GM23248 (cell line): ENCODE measurements at places on chromosomes 12 and 14.

- DNase-seq, result no peak
Observed at GRCh38 chr12:112167718-112168525, 42.6 kb downstream of the TRAFD1 start.

DNA sequence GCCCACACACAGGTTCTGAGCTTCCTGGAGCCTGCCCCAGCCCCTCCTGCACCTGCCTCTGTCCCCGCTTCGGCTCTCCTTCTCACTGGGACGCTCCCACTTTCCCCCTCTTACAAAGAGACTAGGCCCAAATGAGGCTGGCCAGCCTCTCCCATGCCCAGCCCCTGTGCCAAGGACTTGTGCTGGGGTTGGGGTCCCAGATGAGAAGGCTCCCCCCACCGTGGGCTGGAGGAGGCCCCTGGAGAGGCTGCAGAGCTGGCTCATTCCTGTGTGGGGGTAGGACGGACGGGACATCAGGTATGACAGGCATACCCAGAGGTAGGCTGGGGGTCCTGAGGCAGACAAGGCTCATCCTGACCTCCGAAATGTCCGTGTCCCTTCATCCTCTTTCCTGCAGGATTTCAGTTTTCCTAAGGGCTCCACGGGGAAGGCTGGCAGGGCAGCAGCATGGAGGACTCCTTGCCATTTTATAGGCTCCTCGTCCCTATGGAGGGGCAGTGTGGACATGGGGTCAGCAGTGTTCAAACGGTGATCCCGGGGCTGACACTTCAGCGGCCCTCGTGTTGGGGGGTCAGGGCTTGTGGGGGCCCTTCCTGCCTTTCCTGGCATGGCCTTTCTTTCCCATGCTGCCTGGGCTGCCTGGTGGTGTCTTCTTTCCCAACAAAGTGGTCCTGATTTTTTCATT, 49.1 kb upstream of the MEG3 start:
- DNase-seq, result no peak

GRCh38 chr14:94450722-94451090, 1.9 kb downstream of the SERPINA11 start:
- no peak for DNase-seq

GRCh38 chr14:89372512-89372883, 44.5 kb downstream of the FOXN3 start:
- DNase-seq, result no peak

DNA sequence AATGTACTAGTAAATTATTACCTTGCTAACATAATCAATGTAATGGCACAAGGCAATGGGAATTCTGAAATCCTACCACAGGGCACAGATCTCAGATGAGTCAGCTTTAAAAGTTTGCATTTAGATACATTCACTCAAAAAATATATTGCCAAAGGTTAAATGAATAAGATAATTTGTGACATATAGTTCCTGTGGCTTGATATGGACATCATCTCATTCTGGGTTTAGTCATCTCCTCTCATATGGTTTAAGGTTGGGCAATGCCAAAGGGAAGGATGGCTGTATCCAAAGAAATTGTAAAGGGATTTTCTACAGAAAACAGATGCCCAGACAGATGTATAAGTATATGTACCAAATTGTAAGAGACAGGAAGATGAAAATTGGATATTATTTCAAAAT, 1065.0 kb downstream of the LRFN5 start:
- DNase-seq, result no peak

- peak; percentile 73 for DNase-seq
Observed at GRCh38 chr14:49586673-49587460, 687 bp upstream of the RPS29 start.

- DNase-seq, result no peak
Observed at GRCh38 chr14:100655741-100656085, 68.5 kb upstream of the BEGAIN start.

GRCh38 chr12:78863482-78864402, 832 bp upstream of the SYT1 start:
- peak; percentile 73 for DNase-seq

DNA sequence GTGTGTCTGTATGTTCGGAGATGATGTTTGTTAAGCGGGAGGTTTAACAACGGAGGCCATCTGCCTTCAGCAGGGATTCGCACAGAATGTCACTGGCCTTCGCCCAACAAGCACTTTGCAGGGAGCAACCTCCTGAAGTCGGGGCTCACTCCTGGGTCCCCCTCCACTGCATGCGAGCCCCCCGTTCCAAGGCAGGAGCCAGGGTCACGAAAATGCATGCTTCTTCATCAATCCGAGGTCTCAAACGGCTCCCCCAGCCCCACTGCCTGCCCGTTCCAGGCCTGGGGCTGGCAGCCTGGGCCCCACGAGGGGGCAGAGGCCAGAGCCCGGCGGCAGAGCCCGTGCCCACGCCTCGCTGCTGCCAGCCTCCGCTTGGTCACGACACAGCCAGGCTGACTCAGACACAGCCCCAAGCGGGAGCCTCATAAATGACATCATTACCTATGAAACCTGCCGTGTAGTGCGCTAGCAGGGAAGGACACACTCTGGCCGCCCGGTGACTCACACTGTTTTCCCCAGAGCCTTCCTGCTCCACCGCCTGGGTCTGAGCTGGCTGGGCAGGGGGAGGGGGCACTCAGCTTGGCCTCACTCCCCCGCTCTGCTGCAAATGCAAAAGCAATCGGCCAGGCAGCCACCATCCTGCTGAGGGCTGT, 169.5 kb upstream of the RTL1 start:
- DNase-seq, result peak; percentile 98

- peak; percentile 94 for DNase-seq
Observed at GRCh38 chr12:6534945-6535696, 804 bp downstream of the GAPDH start.

- peak; percentile 78 for DNase-seq
Observed at GRCh38 chr14:96145116-96145864, 59.3 kb upstream of the BDKRB2 start.

DNA sequence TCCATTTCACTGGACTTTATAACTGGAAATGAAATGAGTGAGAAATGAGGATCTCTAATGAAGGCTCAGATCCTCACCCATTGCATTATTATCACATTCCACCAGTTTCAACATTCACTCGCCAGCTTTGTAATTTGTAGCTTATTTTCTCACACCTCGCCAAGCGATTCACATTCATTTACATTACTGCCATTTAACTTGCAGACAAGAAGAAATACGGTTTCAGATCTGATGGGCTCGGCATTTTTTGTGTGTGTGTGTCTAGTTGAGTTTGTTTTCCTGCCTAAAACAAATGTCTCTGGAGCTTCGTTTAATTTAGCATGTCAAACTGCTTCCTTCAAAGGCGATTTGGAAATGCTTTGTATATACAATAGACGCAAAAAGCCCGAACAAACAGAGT, 132.2 kb downstream of the FLRT2 start:
- DNase-seq, result no peak

GRCh38 chr12:55250944-55251343, 6.5 kb downstream of the OR6C74 start:
- no peak for DNase-seq

DNA sequence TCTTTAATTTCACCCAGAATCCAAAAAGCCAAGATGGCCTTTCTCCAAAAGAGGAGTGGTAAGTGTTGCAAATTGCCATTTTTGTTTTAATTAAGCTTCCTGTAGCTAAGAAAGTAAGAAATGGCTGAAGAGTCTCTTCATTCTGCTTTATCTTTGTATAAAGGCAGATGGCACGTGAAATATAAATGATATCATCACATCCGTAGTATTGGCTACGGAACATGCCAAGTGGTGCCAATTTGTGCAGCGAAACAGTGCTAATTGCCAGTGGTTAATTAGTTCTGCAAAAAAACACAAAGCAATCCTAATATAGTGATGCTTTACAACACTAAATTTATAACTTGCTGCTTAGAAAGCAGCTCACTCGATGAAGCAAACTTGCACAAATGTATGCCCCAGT, 29.4 kb downstream of the PLEKHG7 start:
- DNase-seq, result no peak

GRCh38 chr12:104137001-104137901, 759 bp downstream of the NFYB start:
- DNase-seq, result peak; percentile 72

- no peak for DNase-seq
Observed at GRCh38 chr12:65728455-65728847, 95.8 kb upstream of the HMGA2 start.

GRCh38 chr12:124150168-124150567, 144.7 kb upstream of the RFLNA start:
- DNase-seq, result no peak

DNA sequence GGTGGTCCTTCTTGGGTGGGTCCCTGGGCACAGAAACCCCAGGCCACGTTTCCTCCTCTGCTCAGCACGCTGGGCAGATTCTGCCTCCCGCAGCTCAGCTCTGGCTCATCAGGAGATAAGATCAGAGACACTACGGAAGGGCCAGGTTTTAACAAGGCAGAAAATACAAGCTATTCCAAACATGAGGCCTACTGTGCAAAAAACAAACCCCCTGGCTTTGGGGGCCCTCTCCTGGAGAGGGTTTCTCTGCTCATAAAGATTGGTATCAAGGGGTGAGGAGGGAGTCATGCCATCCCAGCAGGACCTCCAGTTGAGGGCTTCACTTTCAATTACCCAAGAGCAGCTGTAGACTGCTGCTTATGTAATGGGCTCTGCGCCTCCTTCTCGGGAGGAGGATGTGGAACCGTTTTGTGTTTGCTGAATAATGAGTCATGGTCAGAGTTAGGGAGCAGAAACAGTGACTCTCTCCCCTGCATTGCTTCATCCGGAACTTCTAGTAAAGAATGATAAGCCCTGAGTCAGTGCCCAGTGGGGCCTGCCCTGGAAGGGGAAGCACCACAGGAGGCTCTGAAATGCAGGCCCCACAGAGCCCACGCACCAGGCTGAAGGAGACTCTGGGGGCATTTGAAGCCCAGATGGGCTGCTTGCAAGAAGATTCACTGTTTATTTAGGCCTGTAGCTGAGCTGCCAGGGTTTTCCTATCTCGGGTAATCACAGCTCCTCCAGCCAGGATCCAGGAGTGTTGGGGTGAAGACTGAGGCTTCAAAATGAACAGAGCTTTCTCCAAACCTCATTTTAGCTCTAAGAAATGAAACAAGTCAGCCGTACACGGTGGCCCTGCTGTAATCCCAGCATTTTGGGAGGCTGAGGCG, 79.3 kb downstream of the SSPN start:
- DNase-seq, result peak; percentile 99

- DNase-seq, result no peak
Observed at GRCh38 chr14:27927519-27927918, 839.1 kb upstream of the FOXG1 start.

DNA sequence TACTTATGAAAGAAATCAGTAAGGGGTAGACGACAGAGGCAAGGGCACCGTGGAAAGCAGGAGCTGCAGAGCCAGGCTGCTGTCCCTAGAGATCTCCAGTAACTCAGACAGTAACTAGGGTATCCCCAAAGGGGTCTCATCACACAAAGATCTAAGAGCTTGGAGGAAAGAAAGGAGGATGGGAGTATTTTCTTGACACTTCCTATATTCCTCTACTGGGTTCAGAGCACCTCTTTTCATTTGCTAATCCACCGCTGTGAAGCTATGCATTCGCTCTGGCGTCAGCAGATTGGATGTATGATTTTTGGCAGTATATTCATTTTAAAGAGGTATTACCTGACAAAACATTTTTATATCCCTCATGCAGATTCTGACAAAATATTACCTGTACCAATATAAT, 12.6 kb downstream of the USP44 start:
- no peak for DNase-seq

DNA sequence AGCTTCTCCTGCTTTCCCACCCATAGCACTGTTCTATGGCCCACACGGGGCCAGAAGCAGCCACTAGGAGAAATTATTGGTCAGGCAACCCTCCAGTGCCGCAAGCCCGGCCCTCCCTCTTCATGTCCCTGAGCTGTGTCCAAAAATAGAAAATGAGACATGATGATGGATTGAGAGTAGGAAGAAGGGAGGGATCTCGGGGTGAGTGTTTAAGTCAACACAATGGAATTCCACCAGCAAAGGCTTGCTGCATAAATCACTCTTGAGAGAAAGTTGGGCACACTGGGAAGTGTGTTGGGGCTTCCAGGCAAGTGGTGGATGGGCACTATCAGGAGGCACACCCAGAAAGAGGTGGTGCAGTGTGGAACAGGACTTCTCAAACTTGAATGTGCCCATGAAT, 94.2 kb downstream of the LLPH start:
- DNase-seq, result peak; percentile 92

DNA sequence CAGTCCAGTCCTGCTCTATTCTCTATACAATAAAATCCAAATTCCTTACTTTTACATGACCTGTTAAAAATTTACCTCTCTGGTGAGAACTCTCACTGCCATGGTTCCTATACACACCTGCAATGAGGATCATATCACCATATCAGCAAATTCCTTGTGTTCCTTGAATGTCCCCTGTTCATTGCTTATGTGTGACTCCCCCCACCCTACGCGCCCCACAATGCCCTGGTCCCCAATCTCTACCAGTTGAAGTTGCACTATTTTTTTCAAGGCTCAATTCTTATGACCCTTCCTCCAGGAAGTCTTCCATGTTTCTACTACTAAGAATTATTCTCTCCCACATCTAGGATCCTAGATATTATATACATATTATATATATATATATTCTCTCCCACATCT, 82.2 kb upstream of the NEDD1 start:
- DNase-seq, result no peak

DNA sequence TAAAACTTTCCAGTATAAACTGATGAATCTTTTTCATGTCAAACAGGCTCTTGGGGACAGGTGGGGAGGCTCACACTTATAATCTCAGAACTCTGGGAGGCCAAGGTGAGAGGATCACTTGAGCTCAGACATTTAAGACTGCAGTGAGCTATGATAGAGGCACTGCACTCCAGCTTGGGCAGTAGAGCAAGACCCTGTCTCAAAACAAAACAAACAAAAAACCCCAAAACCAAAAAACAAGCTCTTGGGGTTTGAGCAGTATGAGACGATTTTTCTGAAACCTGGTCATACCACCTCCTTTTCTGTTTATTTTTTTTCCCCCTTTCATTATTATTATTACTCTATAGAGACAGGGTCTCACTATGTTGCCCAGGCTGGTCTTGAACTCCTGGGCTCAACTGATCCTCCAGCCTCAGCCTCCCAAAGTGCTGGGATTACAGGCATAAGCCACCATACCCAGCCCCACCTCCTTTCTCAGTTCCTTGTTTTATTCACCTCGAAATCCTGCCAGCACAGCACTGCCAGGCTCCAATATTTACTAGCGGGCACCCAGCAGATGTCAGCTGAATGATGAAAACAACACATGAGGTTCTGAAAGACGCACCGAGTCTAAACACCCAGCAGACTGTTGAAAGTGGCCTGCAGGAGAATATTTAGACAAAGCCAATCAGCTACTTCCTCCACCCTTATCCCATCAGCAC, 19.5 kb upstream of the CDK17 start:
- no peak for DNase-seq
